ENCODE measurements at places on chromosomes 5 and 9. TPM values are rescaled to one million over a fixed set of nuclear protein-coding genes. Genes with fewer than 3 reads are reported as not detected.

The SLC1A1 gene
- total RNA-seq, result 11.3 TPM

The RABL6 gene
- total RNA-seq, result 159 TPM

The SV2C gene
- not detected for total RNA-seq

The SLC25A2 gene
- total RNA-seq, result 0.50 TPM

The SPZ1 gene
- total RNA-seq, result not detected

The FREM1 gene
- 21.0 TPM for total RNA-seq

The FOXI1 gene
- 4.7 TPM for total RNA-seq

The SH3TC2 gene
- total RNA-seq, result 0.66 TPM

The TEX48 gene
- not detected for total RNA-seq

The PPP3R2 gene
- not detected for total RNA-seq

The ZBTB6 gene
- 9.3 TPM for total RNA-seq

- no peak for DNase-seq
These were observed 309.3 kb downstream of the KIAA0825 start for GRCh38 chr5:94309141-94309540.

GRCh38 chr9:98922721-98923435 lies 20.8 kb upstream of the COL15A1 start:
- peak; percentile 30 for DNase-seq

- DNase-seq, result no peak
These were observed 34.9 kb upstream of the N4BP3 start for GRCh38 chr5:178078197-178079010.

DNA sequence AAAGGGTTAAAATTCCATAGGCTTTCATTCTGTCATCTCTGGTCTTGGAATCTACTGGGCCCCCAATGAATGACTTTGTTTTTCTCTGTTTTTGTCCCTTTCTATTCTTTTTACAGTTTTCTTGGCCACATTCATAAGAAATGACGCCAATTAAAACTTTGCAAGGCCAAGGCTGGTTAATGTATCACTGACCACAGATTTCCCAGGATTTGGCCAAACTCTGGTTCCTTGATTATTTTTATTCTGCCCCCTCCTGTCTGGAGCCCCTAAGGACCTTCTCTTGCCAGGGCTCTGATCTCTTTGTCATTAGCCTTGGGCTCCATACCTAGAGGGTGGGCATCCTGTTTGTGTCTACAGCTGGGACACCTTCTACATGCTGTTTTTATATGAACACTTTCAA lies 388.9 kb upstream of the PAPPA start:
- no peak for DNase-seq

DNA sequence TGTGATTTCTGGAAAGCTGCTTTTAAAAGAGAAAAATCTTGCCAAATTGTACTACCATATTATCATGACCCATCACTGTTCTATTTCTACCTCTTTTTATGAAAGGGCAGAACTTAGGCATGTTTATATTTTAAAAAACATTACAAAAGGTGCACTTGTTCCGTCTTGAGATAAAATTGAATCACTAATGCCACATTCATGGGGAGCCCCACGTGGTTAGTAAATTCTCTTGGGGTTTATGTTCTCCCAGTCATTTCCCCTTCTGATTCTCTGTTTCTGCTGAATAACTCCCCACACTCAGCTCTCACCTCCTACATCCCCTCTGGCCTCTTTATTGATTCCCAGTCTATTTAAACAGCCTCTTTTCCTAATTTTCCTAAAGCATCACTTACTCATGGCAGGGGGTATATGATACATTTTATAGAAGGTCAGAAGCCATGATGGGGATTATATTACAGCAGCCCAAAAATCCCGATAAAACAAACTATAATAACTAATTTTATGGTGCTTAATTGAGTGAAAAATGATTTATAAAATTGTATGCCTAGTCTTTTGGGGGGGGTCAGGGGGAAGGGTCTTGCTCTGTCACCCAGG lies 19.7 kb upstream of the VLDLR start:
- DNase-seq, result no peak

- DNase-seq, result no peak
These were observed 50.2 kb upstream of the ZNF366 start for GRCh38 chr5:72557167-72558045.

GRCh38 chr9:74122216-74122615 lies 374.9 kb upstream of the RORB start:
- no peak for DNase-seq

GRCh38 chr9:71955300-71955915 lies 44.0 kb downstream of the C9orf85 start:
- DNase-seq, result no peak

GRCh38 chr5:61658592-61659008 lies 326.5 kb downstream of the ZSWIM6 start:
- DNase-seq, result peak; percentile 99

DNA sequence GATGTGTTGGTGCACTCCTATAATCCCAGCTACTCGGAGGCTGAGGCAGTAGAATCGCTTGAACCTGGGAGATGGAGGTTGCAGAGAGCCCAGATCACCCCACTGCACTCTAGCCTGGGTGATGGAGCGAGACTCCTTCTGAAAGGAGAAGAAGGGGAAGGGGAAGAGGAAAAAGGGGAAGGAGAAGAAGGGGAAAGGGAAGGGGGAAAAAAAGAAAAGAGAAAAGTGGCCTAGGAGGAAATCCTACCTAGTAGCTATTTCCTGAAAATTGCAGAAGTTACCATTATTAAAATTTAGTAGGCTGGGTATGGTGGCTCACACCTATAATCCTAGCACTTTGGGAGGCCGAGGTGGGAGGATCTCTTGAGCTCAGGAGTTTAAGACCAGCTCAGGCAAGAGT lies 67.4 kb downstream of the ARRDC3 start:
- no peak for DNase-seq

DNA sequence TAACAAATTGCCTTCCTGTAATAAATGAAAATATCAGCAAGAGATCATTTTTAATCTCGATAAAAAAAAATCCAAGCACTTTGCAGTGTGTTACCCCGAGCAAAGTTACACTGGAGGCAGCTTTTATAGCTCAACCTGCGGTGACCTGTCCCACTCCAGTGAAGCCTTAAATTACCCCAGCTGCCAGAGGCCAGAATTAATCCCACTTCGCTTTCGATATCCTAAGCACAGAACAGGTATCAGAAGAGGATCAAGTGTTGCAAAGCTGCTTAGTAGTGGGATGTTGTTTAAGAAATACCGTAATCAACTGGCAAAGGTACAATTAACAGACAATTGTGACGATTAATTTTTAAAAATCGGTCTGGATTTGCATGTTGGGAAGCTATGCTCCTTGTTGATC lies 314.0 kb downstream of the AGTPBP1 start:
- no peak for DNase-seq

GRCh38 chr5:148388696-148389095 lies 4.9 kb downstream of the FBXO38 start:
- no peak for DNase-seq

DNA sequence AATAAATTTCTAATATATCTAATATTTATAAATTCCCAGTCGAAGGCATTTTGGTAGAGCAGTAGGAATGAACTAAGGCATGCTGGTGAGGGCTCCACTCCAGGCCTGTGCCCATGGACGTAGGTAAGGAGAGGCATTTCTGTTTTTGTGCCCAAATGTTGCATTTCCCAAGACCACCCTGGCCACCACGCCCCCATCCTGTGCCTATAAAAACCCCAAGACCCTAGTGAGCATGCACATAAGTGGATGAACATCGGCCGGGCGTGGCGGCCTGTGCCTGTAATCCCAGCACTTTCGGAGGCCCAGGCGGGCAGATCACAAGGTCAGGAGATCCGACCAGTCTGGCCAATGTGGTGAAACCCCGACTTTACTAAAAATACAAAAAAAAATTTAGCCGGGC lies 10.1 kb upstream of the MTMR12 start:
- DNase-seq, result no peak

DNA sequence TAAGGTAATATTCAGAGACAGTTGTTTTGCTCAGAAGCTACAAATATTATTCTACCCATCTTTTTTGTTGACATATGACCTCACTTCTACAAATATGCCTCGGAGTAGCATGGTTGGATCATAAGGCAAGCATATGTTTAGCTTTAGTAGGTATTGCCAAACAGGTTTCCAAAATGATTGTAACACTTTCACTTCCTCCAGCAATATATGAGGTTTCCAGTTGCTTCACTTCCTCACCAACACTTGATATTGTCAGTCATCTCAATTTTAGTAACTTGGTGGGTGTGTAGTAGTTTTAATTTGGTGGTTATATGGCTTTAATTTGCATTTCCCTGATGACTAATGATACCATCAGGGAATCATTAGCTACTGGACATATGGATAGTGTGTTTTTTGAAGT lies 46.7 kb downstream of the TNFSF8 start:
- no peak for DNase-seq

- DNase-seq, result no peak
These were observed 104.0 kb upstream of the DMRTA1 start for GRCh38 chr9:22342491-22343217.

GRCh38 chr5:147465747-147466146 lies 44.1 kb downstream of the DPYSL3 start:
- DNase-seq, result no peak

- DNase-seq, result no peak
These were observed 10.3 kb downstream of the CNTFR start for GRCh38 chr9:34579104-34579807.

GRCh38 chr5:125786021-125786420 lies 637.2 kb upstream of the GRAMD2B start:
- DNase-seq, result no peak

DNA sequence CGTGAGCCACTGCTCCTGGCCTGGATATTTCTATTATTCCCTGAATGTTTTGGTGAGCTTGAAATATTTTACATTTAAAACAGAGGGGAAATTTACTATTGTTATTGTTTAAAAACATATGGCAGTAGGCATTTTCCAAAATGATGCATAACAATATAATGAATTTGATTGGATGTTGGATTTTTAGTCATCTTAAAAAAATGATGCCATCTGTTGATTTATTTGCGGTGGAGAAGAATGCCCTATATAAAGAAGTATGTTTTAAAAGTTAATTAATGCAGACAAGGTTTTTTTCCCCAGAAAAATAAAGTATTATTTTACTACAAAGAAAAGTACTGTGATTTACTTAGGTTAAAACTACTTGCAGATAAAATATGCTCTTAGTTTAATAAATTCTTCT lies 33.4 kb upstream of the ARRDC3 start:
- DNase-seq, result no peak

- DNase-seq, result no peak
These were observed 12.9 kb upstream of the AJM1 start for GRCh38 chr9:136829412-136829811.

- DNase-seq, result peak; percentile 76
These were observed at the start of gene HAPLN1 for GRCh38 chr5:83720836-83721537. Gene HAPLN1 (minus strand): TSS chr5:83720855. CDS start chr5:83673523, 47,332 bp downstream.

All from endodermal cell (in vitro differentiated cells).